ENCODE measurements at places on chromosomes 16 and 17.

- DNase-seq = no peak
Measured at GRCh38 chr17:83113381-83113780, 34.0 kb downstream of the METRNL start.

- no peak for DNase-seq
Measured at GRCh38 chr16:20844588-20844987, 38.3 kb downstream of the REXO5 start.

DNA sequence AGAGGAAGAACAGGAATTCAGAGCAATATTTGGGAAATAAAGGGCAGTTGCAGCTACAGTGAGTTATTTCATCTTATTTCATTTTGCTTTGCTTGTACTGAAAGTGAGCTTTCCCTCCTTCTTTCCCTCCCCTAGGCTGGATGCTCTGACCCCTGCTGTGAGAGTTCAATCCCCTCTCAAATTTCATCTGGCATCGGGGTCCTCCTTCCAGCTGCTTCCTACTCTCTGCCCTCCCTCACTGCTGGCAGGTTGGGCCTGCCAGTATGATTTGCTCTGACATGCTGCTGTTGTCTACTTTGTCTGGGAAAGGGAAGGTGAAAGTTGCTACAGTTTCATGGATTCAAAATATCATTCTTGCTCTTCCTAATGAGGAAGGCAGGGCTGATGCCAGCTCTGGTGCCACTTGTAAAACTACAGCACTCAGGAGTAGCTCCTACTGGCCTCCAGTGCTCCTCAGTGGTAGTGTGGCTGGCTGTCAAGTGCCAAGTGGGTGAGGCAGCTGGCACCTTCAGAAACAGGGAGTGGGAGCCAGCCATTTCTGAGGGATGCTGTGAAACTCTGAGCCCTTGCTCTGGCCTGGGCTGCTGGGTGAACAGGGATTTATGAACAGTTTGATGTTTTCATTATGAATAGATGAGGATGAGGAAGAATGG is 408.6 kb downstream of the HAPSTR1 start:
- DNase-seq = no peak

GRCh38 chr17:82452162-82452561 is 1.6 kb upstream of the CYBC1 start:
- DNase-seq = no peak

DNA sequence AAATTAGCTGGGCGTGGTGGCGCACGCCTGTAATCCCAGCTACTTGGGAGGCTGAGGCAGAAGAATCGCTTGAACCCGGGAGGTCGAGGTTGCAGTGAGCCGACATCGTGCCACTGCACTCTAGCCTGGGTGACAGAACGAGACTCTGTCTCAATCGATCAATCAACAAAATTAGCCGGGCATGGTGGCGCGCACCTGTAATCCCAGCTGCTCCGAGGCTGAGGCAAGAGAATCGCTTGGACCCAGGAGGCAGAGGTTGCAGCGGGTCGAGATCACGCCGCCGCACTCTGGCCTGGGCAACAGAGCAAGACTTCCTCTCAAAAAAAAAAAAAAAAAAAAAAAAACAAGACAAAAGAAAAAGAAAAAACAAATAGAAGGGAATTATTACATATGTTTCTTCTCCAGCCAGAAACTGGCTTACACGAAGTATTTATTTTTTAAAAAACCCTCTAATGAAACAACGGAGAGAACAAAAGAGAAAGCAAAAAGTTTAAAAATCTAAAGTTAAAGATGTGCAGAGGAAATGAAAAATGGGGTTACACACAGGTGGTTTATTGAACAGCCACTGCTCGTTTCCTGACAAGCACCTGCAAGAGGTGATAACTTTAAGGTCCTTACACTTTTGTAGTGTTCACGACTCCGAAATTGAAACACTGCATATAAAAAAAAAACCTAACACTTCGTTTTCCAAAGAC is 1.4 kb downstream of the SYNRG start:
- DNase-seq = peak; percentile 74

- no peak for DNase-seq
Measured at GRCh38 chr17:64255764-64256163, 7.3 kb downstream of the TEX2 start.

GRCh38 chr17:73423806-73424205 is 112.0 kb upstream of the CDC42EP4 start:
- no peak for DNase-seq

DNA sequence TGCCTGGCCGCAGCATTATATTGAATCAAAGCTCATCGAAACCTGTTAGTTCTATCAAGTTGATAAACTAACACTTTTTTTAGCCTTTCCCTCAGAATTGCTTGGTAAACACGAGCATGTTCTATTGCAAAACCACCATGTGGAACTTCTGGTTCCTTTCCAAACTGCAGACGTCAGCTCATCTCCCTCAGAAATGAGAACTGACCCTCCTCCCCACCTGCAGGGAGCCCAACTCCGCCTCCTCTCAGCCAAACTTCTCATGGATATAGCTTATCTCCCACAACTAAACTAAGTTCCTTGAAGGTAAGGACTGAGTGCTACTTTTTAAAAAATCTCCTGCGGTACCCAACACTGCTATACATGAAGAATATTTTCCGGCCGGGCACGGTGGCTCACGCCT is 6.7 kb downstream of the SHMT1 start:
- no peak for DNase-seq

- DNase-seq = no peak
Measured at GRCh38 chr17:77884967-77885641, 73.4 kb upstream of the TNRC6C start.

- DNase-seq = no peak
Measured at GRCh38 chr16:2743007-2743810, 9.2 kb upstream of the SRRM2 start.

DNA sequence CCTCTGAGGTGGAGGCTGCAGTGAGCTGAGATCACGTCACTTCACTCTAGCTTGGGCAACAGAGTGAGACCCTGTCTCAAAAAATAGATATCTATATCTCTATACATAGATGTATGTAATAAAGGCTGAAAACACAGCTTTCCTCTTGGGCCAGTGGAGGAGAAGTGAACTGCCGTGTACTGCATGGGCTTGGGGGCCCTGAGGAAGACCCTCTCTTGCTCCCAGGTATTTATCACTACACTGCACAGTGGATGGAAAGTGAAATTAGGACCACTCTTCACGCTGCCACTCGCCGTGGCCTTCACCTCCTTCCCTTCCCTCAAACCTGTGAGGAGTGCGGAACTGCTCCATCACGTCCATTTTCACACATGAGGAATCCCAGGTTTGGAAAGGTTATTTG is 68.8 kb upstream of the SIAH1 start:
- no peak for DNase-seq

DNA sequence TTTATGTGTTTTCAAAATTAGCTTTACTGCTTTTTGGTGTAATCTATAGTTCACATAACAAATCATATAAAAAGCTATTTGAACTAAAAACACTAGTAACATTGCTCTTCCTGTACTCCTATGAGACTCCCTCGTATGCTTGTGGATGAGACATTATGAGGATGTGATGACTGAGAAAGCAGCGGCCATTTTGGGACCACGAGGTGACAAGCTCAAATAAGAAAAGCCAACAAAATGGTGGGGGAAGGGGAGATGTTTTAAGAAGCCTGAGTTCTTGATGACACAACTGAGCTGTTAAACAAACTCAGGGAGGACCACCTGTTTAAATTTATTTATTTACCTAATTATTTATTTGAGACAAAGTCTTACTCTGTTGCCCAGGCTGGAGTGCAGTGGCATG is 4.5 kb downstream of the CCL18 start:
- DNase-seq = no peak

GRCh38 chr16:23959072-23959751 is 123.4 kb downstream of the PRKCB start:
- no peak for DNase-seq

DNA sequence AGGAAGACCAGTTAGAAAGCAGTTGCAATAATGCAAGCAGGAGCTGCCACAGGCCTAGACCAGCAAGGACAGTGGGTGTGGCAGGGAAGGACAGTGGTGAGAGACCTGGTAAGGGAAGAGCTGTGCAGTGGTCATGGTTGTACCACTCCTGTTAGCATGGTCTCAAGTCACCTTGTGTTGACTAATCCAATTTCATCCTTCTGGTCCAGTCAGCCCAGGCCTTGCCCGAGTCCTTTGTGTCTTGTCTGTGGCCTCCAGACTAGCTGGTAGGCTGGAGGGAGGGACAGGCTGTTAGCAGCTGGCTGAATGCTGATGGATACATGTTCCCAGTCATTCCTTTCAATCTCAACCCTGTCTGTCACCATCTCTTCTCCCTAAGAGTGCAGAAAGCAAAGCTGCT is 54.1 kb upstream of the BRD7 start:
- no peak for DNase-seq

DNA sequence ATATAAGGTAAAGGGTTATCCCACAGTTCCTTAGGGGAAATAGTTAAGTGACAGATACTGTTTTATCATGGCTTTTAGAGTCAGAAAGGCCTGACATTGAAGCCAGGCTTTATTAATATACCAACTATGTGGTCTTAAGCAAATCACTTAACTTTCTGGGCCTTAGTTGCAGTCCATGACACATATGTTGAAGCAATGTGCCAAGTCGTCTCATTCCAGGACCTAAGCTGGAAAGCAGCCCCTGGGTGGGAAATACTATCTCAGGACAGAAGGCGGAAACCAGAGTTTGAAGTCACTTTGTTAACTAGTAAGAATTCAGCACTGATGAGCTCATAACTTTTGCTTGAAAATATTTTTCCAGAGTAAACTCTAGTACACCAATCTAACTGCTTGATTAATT is 80.0 kb downstream of the USP32 start:
- no peak for DNase-seq

GRCh38 chr16:4372578-4373355 is 1.1 kb downstream of the VASN start:
- DNase-seq = no peak

- no peak for DNase-seq
Measured at GRCh38 chr17:56824503-56824902, 9.2 kb downstream of the C17orf67 start.

DNA sequence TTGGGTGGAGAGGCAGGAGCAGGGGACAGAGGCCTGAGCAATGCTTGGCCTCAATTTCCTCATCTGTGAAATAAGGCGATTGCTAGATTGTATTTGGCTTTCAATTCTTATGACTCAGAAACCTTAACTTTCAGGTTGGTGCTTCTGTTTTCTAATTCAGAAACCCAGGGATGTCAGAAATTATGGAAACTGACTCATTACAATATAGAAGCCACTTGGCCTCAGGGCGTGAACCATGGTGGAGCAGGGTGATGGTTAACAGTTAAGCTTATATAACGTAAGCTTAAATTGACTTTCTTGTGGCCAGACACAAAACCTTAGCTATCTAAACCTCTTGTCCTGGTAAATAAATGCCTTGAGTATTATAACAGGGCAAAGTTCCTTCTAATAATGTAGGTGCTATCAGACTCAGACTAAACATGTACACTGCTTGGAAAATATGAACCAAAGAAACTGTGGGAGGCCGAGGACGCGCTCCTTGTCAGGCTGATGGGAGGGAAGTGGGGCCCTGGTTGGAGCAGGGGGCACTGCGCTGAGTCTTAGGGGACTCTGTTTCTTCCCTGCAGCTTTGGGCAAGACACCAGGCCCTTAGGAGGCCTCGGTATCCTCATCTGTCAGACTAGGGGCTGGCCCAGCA is 17.1 kb upstream of the SREBF1 start:
- peak; percentile 70 for DNase-seq

Measured in activated effector memory CD4-positive, alpha-beta T cell treated with anti-CD3 and anti-CD28 coated beads, Interleukin-2, amount 50 U/mL, for 16 hours (primary cell).